ENCODE measurements at places on chromosomes 3 and 15.

DNA sequence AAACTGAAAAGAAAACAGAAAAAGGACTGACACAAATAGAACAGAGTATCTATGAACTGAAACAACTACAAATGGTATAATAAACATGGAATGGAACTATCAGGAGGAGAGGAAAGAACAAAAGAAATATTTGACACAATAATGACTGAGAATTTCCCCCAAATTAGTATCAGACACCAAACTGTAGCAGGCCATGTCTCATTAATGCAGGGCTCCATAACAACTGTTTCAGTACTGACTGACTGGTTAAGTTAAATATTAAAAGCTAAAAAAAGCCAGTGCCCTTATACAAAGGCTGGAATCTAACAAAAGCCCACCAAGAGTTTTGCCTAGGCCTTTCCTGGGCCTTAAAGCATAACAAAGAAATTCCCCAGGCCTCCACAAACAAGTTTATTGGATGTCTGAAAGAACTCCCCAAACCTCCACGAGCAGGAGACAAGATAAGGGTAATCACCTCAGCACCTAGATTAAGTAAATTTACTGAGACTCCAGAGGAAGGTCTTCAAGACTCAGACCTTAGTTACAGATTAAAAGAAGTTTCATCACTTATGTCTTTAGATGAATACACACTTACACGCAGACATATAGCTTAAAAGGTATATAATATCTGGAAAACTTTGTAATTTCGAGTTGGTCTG lies 45.7 kb downstream of the KPNA1 start:
- no peak for DNase-seq

DNA sequence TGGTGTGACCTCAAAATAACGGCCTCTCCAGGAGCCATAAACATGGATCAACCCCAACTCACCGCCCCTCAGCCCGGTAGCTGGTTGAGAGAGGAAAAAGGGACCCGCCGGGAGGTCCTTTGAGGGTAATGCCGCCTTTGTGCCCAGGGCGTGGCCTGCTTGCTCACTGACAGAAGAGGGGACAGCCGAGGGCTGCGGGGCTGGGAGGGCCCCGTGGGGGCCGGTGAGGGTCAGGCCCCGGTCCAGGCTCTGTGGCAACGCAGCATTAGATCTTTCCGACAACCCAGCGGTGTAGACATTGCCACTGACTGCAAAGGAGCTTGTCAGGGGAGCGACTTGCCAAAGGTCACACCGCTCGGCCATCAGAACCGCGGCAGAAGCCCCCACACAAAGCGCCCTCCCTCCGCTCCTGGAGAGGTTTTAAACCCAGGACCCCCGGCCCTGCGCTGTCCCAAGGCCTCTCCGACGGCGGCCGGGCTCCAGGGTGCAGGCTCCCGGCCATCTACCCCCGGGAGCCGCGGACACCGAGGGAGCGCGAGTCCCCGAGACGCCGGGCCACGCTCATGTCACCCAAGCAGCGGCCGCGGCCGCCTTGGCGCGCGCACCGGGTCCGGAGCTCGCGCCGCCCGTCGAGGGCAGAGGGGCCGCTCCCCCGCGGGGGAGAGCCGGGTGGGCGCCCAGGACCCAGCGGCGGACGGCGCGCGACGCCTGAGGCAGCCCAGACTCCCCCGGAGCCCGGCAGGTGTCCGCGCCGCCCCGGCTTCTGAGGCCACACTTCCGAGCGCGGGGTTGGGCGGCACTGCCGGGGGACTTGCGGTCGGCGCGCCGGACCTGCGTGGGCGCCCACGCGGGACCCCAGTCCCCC lies 975 bp downstream of the PCSK6 start:
- no peak for DNase-seq

DNA sequence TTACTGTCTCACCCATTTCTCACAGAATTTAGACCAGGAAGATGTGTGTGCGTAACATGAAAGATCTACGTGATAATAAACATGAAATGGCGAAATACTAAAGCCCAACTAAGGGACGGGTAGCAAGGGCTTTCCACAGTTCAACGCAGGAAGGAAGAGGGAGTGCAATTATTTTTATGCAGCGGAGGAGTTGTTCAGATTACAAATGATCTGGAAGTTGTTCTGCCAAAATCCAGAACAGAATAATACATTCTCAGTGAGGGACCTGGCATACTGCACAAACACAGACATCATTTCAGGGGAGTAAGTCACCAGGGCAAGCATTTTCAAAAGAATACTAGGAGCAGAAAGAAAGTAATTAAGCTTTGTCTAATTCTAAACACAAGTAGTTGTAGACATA lies 133.6 kb upstream of the RAP2B start:
- no peak for DNase-seq

DNA sequence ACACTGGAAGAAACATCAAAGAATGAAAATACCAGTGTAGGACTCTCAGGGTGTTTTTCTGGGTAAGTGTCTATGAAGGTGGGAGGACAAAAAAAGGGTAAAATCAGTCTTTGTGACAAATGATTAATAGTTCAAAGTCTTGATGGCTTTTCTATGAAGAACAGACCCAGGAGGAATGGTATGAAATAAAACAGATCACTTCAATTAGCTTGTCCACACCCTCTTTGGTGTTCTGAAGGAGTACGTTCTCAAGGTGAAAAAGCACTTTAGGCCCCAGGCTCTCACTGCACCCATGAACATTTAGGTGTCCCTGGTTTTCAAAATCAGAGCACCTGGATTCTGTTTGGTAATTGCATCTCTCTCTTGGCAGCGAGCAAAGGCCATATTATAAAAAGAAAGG lies 383.6 kb upstream of the NR2F2 start:
- DNase-seq: no peak

DNA sequence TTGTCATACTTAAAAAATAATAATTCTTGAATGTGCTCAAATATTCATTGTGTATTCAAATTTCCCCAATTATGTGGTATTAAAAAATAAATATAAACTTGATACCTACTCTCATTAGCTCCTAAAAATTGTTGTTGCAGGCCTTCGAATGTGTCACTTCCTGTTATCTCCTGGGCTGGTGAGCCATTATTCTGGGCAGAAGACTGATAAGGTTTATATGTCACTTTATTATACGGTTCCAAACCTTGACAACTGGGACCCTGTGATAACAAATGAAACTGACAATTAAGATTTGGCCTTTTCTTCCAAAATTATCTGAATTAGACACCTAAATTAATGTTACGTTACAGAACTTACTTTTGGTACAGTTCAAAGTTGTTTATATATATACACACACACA lies 15.0 kb downstream of the CEP152 start:
- DNase-seq: no peak

DNA sequence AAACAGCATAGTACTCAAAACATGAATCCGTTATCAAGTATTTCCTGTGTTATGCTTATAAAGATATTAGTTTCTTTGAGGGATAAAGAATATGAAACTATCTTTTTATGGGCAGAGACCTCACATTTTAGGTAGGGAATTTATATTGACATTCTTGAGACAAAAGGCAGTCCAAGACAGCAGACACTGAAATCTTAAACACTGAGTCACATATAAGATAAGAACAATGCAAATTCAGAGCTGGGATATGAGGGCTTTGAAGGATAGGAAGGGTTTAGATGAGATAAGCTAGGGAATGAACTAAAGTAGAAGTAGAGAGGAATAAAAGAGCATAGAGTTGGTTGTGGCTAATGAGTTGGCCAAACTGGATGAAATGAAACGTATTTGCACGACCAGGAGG lies 58.4 kb downstream of the ASTE1 start:
- DNase-seq: no peak

DNA sequence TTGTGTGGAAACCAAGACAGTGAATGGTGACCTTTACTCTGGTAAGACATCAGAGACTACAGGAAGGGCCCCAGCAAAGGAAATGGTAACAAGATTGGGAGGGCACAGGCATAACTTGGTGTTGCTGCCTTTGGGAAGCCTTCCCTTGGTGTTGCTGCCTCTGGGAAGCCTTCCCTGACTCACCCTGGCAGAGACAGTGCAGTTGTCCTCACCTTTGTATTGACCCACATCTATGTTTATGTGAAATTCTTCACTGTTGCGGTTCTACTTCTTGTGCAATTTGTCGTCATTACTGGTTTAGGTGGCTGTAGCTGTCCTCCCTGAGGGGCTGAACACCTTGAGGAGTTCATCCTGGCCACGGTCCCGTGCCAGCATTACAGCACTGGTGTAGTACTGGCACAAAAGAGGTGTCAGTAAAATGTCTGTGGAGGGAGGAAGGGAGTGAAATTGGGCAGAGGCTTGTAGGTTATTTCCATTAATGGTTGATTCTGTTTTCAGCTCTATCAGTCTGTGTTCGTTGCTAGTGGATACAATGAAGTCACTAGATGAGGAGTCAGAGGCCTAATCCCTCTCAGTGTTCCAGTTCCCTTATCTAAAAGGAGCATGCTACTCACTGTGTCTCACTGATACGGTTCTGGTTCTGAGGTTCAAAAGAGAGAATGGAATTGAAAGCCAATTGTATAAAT lies 21.6 kb downstream of the IFT122 start:
- no peak for DNase-seq

- no peak for DNase-seq
These were observed 53.2 kb downstream of the LIPC start for GRCh38 chr15:58484791-58485600.

GRCh38 chr3:64759811-64760210 lies 72.0 kb upstream of the ADAMTS9 start:
- no peak for DNase-seq
